ENCODE measurements at places on chromosomes 12 and 14.

DNA sequence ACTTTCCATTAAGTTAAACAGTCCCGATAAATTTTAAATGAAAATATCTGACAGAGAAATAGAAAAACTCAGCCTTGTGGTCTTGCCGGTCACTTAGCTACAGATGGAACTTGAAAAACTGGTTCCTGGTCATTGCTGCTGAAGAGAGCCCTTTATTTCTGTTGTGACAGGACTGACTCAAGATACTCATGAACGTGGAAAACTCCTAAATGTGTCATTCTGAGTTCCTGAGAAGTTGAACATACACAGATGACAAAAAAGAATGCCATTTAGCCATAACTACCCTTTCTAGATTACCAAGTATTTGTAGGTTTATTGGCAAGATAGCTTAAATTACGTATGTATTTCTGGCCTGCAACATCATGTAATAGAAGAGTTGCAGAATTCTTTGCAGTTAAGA is 134.2 kb downstream of the HMGA2 start:
- DNase-seq = no peak

- no peak for DNase-seq
These were observed 19.8 kb downstream of the INSM2 start for GRCh38 chr14:35553808-35554207.

- no peak for DNase-seq
These were observed 1.6 kb downstream of the SLC6A12 start for GRCh38 chr12:212415-212714.

GRCh38 chr12:75725521-75726111 is 214.2 kb upstream of the KRR1 start:
- DNase-seq = peak; percentile 35

DNA sequence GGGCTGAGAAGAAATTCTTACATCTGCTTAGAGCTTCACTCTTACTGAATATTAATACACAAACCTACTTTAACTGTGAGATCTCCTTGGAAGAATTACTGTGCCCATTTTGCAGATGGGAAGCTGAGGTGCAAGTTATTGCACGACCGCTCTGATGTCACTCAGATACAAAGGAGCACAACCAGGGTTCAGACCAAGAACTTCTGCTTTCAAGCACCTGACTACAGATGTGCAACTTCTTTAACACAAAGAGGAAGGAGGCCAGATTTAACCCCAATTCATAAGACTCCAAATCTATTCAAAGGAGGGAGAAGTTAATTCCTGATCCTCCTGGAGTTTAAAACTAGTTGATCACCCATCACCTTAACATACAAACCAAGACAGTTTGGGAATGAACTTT is 232.6 kb downstream of the VRK1 start:
- DNase-seq = no peak

DNA sequence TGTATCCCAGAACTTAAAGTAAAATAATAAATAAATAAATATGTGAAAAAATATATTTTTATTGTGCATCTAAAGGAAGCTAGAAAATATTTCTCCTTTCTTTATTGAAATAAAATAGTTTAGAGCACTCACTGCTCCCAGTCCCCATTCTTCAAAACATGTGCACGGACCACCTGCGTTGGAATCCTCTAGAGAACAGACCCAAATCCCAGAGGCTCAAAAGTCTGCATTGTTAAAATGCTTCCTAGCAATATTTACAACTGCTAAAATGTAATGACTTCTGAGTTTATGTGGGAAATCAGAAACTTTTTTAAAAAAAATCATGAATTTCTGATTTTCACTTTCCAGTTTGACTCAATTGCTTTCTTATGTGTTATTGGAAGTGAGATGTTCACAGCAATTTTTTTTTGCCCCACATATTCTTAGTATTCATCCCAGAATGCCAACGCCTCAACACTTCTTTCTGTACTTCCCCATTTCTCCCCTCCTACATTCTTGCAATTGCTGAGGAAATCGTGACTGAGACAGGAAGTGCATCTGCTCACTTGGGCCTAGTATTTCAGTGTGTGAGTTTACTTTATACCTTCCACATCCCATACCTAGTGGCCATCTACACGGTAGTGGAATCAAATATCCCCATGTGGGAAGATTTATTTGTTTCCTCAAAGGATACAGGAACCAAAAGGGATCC is 116.0 kb upstream of the FLRT2 start:
- DNase-seq = no peak

GRCh38 chr12:117042862-117043261 is 56.4 kb downstream of the TESC start:
- DNase-seq = no peak

- DNase-seq = no peak
These were observed 996.0 kb downstream of the NRXN3 start for GRCh38 chr14:79166171-79166570.

DNA sequence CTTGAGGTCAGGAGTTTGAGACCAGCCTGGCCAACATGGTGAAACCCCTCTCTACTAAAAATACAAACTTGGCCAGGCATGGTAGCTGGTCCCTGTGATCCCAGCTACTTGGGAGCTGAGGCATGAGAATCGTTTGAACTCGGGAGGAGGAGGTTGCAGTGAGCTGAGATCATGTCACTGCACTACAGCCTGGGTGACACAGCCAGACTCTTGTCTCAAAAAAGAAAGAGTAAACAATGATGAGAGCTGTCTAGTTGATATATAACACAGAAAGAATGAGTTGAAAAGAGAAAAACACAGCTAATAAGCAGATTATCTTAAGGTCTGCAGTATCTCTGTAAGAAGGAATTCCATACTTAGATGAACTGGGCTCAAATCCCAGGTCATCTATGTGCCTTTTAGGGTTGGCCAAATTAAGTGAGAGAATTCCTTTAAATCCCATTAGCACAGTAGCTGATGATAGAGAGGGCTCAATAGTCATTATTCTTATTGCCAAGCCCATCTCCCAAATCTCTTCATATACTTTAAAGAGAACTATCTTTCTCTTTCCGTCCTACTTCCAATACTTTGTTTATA is 31.1 kb upstream of the STRAP start:
- DNase-seq = no peak

DNA sequence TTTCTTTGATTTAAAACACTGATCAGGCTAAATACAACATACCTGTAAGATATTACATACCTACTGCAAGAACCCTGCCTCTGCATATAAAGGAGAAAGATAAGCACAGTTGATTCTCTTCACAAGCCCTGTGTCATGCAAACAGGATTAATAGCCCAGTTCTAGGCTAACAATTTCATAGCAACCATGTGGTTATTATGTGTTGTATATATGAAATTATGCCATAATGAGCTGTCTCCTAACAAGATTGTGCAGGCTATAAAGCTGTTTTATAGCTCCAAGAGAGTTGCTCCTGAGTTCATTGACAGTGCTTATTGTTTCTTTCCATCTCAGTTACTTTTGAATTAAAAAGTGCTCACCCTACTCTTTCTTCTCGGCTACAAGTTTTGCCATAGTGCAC is 609.3 kb downstream of the DIO2 start:
- DNase-seq = no peak

DNA sequence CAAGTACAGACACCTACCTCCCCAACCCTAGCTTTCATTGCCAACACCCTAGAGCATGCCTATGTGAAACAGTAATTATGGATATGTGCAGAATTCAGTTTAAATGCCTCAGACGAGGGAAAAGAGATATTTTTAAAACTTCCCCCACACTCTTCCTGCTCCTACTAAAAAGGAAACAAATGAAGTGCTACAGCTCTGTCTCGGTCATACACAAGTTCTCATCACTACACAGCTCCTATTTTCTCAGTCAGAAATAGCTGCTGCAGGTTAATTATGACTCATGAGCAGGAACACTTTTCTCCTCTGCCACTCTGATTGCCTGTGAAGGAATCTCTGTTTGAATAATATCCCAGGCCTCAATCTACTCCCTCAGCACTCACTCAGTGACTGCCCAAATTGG is 703.6 kb upstream of the FLRT2 start:
- no peak for DNase-seq

- no peak for DNase-seq
These were observed 108.5 kb downstream of the DUSP6 start for GRCh38 chr12:89243771-89244170.

DNA sequence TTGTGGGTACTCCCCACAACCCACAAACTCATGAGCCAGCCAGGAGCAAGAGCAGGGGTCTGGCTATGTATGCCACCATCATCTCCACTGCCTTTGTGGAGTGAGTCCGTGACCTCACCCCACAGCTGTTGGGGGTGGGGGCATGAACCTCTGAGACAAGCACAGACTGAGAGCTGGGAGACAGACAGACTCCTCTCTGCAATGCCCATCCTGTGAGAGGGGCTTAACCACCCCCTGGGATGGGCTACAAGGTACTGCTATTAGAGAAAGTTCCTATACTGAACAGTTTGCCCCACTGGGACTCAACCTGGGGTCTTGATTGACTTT is 84.5 kb downstream of the PITPNM2 start:
- DNase-seq = no peak

- DNase-seq = no peak
These were observed 143.8 kb upstream of the MYL2 start for GRCh38 chr12:111064154-111064553.

- no peak for DNase-seq
These were observed 8.6 kb downstream of the PGF start for GRCh38 chr14:74946659-74947281.

- DNase-seq = no peak
These were observed 827.2 kb downstream of the FLRT2 start for GRCh38 chr14:86357119-86357518.

- DNase-seq = no peak
These were observed 183.8 kb upstream of the HIF1A start for GRCh38 chr14:61511558-61511948.

GRCh38 chr12:52601671-52602070 is 408 bp upstream of the KRT72 start:
- DNase-seq = no peak

DNA sequence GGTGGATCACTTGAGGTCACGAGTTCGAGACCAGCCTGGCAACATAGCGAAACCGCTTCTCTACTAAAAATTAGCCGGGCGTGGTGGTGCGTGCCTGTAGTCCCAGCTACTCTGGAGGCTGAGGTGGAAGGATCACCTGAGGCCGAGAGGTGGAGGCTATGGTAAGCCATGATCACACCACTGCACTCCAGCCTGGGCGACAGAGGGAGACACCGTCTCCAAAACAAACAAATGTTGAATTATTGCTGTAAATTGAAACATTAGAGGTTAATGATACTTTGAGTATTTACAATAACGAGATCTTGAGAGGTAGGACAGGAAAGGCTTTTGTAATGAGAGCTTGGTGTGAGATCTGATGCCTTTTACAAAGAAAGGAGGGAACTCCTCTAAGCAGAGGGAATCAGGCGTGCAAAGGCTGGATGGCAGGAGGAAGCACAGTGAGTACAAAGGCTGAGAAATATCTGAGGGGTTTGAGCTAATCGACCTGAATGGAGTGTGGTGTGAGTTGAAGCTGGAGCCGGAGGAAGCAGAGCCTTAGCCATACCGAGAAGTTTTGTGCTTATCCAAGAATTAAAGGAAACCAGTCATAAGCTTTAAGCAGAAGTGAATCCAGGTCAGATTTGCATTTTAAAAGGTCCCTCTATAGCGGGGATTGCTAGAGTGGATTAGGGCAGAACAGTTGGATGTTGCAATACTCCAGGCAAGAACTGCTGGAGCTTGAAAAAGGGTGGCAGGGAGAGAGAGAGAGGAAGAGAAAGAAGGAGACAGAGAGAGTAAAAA is 1.1 kb downstream of the RHNO1 start:
- no peak for DNase-seq

DNA sequence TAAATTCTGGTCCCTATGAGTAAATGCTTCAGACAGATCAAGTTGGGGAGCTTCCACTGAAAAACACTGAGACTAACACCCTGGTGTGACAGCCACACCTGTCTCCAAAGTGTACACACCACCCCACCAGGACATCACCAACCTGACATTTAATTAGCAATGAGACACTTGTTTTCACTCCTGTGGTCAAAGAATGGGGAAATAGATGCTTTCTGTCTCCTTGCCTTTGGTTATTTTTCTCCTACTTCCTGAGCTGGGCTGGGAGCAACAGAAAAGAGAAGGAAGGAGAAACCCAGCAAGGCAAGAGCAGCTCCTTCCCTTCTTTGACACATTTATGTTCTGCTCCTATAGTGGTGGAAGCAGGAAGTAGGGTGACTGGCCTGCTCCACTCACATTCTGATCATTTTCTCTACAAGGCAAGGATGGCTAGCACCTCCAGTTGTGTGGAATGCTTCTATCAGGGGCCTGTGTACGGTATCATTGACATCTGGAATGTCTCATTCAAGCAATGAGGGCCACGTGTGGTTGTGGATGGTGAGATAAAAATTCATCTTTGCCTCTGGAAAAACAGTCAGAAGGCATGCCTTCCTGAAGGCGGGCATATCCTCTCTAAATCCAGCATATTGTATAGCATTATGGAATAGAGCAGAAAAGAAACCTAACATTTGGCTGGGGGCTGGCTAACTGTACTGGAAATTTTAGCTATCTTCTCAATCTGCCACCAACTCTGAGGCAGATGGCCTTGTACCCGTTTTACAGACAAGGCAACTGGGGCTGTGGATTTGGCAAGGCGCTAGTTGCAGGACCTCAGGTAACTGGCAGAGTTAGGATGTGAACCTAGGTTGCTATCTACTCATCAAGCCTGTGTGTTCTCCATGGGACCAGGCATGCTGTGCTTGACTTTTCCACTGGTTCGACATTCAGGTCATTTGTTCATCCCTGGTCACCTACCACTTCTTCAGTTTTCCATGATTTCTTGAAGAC is 24.8 kb upstream of the LGALS3 start:
- no peak for DNase-seq

DNA sequence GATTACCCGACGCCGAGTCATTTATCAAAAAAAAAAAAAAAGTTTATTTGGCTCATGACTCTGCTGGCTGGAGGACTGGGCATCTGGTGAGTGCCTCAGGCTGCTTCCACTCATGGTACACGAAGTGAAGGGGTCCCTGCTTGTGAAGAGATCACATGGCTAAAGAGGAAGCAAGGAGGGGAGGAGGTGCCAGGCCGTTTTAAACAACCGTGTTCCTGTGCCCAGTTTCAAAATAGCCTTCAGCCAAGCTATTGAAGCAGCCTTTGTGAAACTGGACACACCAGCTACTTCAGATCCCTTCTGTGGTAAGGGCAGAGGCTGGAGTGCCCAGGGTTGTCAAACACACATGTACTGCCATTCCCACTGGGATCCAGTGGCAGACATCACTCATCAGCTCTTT is 7.6 kb downstream of the POP5 start:
- no peak for DNase-seq

GRCh38 chr12:49776413-49776812 is 35.1 kb downstream of the TMBIM6 start:
- peak; percentile 56 for DNase-seq

DNA sequence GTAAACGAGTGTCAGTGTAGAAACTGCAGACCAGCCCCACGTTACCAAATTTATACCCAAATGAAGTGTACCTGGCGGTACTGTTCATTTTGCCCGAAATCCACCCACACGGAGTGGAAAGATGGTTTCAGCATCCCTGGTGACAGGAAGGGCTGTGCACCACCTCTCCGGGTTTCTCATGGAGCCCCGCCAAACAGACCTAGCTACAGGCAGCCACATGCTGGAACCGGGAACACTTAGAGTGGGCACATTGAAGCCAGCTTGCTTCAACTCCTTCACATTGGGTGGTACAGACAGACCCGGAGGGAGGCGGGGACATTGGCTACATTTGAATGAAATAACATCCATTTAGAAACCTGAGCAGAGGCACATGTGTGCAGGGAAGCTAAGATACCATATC is 84.4 kb downstream of the PPP2R5C start:
- DNase-seq = no peak

- no peak for DNase-seq
These were observed 33.5 kb upstream of the DICER1 start for GRCh38 chr14:95190857-95191256.
